ENCODE measurements at places on chromosomes 7 and 10. TPM values are rescaled to one million over a fixed set of nuclear protein-coding genes. Genes with fewer than 3 reads are reported as not detected.

Gene EIF5AL1
- 0.22 TPM for total RNA-seq

Gene SRGN
- total RNA-seq: 408 TPM

Gene ARMC3
- total RNA-seq: not detected

Gene TRPV5
- not detected for total RNA-seq

DNA sequence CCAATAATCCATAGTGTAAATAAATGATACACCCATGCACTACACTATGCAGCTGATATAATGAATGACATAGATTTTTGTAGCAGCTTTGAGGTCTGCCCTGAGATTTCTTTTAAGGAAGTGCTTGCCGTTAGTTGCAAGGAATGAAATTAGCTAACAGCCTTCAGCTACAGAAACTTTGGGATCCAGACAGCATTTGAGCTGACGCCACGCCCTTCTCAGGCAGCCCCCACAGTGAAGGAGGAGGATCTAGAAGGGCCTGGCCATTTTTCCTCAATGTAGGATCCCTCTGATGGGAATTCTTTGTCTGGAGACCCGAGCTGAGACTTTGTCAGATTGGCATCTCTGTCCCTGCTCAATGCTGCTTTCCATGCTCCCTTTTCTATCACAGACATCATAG is 6.1 kb upstream of the PDK4 start:
- DNase-seq: no peak

- DNase-seq: no peak
Measured at GRCh38 chr10:130664526-130664925, 528.3 kb downstream of the GLRX3 start.

GRCh38 chr10:21516242-21517131 is 9.0 kb downstream of the SKIDA1 start:
- DNase-seq: peak; percentile 80

DNA sequence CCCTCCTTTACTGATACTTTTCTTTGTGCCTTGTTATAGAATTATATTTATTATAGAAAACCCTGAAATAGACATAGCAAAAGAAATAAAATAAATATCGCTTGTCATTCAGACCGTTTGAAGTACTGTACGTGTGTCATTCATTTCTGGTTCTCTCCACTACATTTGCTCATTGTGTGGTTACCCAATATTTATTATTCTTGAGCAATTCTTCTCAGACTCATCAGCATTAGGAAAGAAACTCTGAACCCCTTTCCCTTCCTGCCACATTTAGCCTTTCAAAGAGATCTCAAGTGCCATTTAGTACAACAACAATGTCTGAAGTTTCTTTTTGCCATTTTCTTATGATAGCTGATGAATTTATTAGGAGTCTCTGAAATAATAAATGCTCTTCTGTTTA is 154.1 kb downstream of the KIAA1217 start:
- DNase-seq: no peak

DNA sequence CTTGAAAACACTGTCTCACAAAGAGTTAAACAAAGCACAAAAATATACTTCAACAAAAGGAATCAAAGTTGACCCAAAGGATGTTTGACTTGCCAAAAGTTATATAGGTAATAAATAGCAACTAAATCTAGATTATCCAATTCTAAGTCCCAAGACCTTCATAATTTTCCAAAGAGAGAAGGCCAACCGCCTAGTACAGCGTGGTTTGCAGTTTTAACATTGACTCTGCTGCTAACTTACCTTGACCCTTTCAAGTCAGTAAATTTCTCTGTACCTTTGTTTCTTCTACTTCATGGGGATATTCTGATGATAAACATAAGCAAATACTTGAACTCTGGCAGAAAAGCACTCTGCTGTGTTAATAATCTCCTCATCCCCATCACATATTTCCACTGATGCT is 1.9 kb upstream of the GPR22 start:
- no peak for DNase-seq

DNA sequence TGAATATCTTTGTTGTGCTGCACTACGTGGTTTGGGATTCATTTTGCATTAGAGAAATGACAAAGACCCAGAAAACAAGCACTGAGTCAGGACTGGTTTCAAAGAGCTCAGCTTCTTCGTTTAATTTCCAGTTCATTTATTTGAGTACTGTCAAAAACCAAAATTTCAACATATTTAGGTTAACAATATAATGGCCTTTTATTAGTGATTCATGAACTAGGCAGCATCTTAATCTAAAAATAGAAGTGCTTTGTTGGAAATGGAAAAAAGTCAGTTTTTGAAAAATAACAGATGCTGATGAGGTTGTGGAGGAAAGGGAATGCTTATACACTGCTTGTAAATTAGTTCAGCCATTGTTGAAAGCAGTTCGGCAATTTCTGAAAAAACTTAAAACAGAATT is 856.4 kb downstream of the LRMDA start:
- no peak for DNase-seq

Data from lung microvascular endothelial cell (primary cell).